Stimulated activated memory B cell treated with anti-CD40 and anti-IgM and Interleukin-4, amounts not matched to agents 10 μg/mL and 1 μg/mL and 100 μg/mL, for 72 hours (primary cell): ENCODE measurements at places on chromosomes 7 and 10.

DNA sequence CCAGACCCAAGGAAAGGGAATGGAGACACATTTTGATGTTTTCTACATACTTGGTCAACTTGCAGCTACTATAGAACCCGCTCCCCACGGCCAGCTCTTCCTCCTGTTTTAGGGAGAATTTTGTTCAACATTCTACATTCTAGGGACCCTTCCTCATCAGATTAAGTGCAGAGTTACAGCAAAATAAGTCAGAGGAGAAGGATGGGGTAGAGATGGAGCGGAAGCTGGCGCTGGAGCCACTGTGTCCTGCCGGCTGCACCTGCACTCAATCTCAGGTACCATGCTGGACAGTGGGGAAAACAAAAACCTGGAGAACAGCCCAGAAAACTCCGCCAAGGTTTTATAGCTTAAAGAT lies 79.4 kb upstream of the EN2 start:
- no peak for ATAC-seq

DNA sequence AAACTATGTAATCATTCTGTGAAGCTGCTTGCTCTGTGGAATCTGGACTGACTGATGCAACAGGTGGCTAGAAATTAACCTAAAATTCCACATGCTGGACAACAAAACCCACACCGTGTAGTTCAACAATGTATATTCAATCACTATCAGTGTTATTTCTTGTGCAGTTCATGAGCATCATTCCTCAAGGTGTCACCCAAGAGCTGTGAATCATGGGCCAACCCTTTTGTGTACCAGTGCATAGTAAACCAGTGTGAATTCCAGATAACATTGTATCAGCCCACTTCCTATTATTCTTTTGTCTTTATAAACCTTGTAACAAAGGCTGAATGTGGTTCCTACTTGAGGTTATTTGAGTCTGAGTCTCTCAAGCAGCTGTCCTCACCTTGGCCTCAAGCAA lies 905.2 kb upstream of the ZNF722 start:
- no peak for ATAC-seq

DNA sequence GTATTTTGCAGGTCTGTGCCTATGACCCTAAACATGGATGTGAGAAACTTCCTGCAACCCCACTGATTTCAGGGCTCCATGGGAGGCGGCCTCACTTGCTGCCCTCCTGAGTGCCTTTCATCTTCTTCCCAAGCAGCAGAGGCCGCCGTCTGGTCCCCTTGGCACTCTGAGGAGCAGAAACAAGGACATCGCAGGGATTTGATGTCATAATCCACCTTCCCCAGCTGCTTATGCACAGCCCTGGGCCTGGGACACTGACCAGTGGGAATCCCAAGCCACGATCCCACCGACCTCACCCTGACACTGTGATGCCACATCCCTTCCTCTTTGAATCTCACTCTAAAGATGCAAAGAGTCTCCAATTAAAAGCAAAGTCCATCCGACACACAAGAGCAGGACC lies 7.7 kb downstream of the CAMK2G start:
- no peak for ATAC-seq

DNA sequence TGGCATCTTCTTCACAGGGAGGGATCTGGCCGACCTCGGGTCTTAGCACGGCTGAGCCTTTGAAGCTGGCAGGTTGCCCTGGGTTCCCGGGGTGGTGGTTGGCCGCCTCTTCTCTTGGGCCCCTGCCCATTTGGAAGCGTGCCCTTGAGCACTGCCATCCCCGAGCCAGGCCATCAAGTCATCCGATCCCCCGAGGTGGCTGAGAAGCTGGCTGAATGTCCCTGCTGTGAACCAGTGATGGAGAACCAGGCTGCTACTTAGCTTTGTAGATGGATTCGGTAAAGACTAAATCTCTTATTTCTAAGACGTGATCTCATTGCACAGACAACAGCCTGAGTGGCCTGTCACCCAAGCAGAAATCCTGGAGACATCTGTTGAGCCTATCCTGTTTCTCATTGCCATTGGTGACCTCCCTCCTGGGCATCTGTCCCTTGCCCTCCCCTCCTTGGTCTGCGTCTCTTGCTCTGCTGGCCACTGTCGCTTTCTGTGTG lies 74.3 kb downstream of the GRK5 start:
- no peak for ATAC-seq

- no peak for ATAC-seq
Measured at GRCh38 chr10:33099748-33100147, 141.7 kb upstream of the ITGB1 start.

GRCh38 chr10:131179361-131179760 lies 132.2 kb downstream of the TCERG1L start:
- no peak for ATAC-seq

DNA sequence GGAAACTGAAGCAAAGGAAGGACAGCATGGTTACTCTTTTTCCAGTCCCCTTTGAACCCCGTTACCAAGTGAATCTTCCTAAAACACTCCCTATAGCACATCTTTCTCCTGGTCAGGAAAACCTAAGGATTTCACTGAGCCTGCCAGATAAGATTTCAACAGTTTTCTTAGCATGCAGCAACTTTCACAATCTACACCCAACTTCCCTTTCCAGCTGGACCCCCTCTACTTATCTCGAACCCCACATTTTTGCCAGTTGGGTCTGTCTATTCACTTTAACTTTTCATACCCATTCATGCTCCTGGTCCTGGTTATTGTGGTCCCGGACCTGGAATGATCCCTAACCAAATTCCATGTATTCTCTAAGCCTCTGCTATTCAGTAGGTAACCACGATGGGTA lies 14.9 kb upstream of the CPVL start:
- ATAC-seq: no peak

- ATAC-seq: no peak
Measured at GRCh38 chr7:920351-921070, 34.0 kb downstream of the ADAP1 start.

- no peak for ATAC-seq
Measured at GRCh38 chr7:91351374-91351773, 87.1 kb downstream of the FZD1 start.

DNA sequence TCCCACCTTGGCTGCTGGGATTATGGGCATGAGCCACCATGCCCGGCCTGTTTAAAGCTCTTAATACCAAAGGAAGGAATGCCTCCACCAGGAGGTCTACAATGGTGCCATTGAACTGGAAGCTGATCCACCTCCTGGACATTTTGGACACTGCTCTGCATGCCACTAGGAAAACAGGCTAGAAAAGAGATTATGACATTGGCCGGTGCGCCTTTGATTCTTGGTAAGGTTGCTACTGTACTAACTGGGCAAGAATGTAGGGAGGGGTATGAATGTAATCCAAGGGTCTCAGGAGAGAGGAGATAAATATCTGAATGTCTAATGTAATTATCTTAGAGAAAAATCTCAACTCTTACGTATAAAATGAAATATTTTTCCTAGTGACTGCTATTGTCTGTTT lies 21.7 kb upstream of the TSGA13 start:
- no peak for ATAC-seq

GRCh38 chr10:17237915-17238444 lies 9.9 kb downstream of the VIM start:
- ATAC-seq: no peak

DNA sequence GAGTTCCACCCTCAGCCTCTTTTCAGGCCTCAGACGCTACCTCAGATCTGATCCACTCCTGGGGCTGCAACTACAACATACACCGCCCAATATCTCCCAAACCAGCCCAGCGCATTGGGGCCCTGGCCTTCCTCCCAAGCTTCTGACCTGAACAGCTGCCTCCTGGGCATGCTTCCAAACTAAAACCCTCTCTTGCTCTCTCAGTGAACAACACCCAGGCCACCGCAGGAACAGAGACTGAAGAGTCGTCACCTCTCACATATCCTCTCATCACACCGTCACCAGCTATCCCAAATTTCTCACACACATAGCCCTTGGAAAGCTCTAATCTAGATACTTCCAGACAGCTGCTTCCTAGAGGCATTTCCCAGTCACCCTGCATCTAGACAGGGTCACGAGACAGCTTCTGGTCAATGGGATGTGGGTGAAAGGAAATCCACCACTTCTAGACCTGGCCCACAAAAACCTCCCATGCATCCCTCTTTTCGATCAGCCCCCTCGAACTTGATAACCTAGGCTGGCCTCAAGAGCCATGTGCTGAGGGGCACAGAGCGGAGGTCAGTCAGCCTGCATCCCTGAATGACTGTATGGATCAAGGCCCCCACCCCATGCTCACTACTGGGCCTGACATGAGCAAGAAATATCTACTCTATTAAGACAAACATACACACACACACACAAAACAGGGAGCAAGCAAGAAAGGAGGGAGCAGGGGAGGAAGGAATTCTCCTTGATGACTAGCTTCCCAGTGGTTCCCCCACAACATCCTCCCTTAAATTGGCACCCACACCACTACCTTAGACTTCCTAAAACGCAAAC lies 1.8 kb downstream of the PARP12 start:
- no peak for ATAC-seq

DNA sequence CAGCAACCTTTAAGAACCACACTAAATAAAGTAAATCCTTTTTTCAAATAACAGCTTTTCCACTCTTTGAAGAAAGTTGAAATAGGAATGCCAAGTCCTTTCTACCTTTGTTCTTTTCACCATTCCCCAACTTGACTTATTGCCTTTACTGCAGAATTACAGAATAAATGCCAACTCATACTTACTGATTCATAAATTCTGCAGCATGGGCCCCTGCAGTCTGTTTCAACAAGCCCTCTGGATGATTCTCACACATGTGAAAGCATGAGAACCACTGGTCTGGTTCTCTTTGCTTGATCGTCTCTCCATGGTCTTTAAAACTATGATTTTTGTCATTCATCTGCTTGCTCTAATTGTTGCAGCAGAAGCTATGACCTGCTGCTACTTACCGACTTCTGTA lies 56.1 kb downstream of the HACD1 start:
- no peak for ATAC-seq

- no peak for ATAC-seq
Measured at GRCh38 chr7:20152511-20152910, 64.7 kb downstream of the MACC1 start.

GRCh38 chr10:122018951-122019413 lies 30.0 kb downstream of the TACC2 start:
- ATAC-seq: no peak

DNA sequence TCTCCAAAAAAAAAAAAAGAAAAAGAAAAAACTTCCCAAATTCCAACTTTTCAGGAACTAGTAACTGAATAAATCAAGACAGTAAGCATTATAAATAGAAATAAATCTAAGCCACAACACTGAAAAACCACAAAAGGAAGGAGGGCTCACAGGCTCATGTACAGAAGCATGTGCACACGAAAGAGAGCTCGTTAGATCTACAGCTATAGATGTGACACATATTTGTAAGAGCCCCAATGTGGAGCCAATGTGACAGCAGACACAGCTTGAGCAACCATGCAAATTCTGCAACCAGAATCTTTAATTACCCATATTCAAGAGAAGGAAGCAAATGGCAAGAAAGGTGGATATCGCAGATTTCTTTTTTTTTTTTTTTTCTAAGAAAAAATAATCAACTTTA lies 94.7 kb downstream of the SORBS1 start:
- ATAC-seq: no peak
